ENCODE measurements at places on chromosomes 4 and X. TPM values are rescaled to one million over a fixed set of nuclear protein-coding genes. Genes with fewer than 3 reads are reported as not detected.

The DCAF8L2 gene
- not detected for total RNA-seq

The DRD5 gene
- not detected for total RNA-seq

The AR gene
- total RNA-seq = 4.7 TPM

The RASGEF1B gene
- 5.8 TPM for total RNA-seq

The FAM184B gene
- total RNA-seq = under 0.01 TPM

The GNRHR gene
- not detected for total RNA-seq

The GRIA2 gene
- under 0.01 TPM for total RNA-seq

DNA sequence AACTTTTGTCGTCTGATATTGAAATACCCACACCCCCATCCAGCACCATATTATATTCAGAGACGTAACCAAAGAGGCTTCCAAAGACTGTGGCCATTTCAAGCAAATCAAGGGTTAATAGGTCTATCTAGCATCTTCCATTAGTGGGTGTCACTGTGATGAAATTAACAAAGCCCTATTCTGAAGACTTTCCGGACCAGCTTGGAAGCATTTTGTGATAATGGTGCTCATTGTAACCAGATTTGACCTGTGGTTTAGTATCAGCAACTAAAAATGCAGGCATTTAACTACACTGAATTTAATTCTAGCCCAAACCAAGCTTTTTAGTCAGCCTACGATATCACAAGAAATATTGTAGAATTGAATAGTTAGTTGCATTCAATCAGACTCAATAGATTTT, 309.7 kb upstream of the TENM3 start:
- no peak overlapping the region for H3K4me3 ChIP-seq
- no peak overlapping the region for H3K27ac ChIP-seq
- no peak for DNase-seq
- H3K27me3 ChIP-seq = no peaks in the 10 kb centered on the region
- no peaks in the 10 kb centered on the region for H3K4me1 ChIP-seq

GRCh38 chrX:101550362-101550750, at the start of gene ARMCX1:
ARMCX1 (plus strand) TSS chrX:101550547; CDS start chrX:101552931, 2,384 bp downstream.
- peak within 1 kb of the TSS; percentile 77 for H3K4me3 ChIP-seq
- H3K4me1 ChIP-seq = no peaks in the 10 kb centered on the region
- H3K36me3 ChIP-seq = peaks cover 10% of the 10 kb centered on the region
- H3K27ac ChIP-seq = peak within 1 kb of the TSS; percentile 94
- peak; percentile 87 for DNase-seq
- H3K27me3 ChIP-seq = no peaks in the 10 kb centered on the region

DNA sequence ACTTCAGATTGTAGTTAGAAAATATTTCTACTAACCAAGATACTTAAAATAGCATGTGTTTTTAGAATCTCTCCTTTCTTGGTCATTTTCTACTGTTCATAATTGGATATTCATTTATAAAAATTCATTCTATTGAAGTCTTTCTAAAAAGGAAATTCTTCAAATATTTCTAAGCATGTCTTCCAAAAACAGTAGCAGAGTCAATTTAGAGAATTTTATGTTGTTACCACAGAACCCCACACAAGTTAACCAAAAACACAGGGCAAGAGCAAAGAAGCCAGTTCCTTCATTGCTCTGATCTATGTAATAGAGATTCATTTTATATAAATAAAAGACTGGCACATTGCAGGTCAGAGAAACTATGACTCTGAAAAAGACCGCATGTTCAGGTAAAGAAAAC, 345.1 kb upstream of the PITX2 start:
- peaks cover 8% of the 10 kb centered on the region for H3K27me3 ChIP-seq
- no peak overlapping the region for H3K4me3 ChIP-seq
- no peak overlapping the region for H3K27ac ChIP-seq
- no peaks in the 10 kb centered on the region for H3K4me1 ChIP-seq
- no peaks in the 10 kb centered on the region for H3K36me3 ChIP-seq

DNA sequence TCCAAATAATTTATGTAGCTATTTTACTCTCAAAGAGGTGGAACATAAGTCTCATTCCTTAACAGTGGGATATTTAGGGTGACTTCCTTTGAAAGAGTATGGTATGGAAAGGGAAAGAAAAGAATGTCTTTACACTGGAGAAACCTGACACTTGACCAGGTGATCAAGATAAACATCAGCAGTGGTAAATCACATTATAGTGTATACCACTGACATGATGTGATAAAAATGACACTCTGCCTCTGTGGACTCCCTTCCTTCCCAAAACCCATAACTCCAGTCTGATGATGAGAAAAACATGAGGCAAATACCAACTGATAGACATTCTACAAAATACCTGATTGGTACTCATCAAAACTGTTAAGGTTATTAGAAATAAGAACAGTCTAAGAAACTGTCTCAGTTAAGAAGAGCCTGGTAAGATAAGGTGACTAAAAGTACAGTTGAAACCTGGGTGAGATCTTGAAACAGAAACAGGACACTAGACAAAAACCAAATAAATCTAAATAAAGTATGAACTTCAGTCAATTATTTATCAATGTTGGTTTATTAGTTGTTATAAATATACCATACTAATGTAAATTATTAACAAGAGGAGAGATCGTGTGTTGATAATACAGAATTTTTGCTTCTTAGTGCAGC, 144.2 kb upstream of the PCDH18 start:
- DNase-seq = no peak
- H3K36me3 ChIP-seq = no peaks in the 10 kb centered on the region
- peaks cover 28% of the 10 kb centered on the region for H3K4me1 ChIP-seq
- no peaks in the 10 kb centered on the region for H3K27me3 ChIP-seq
- H3K27ac ChIP-seq = no peak overlapping the region

DNA sequence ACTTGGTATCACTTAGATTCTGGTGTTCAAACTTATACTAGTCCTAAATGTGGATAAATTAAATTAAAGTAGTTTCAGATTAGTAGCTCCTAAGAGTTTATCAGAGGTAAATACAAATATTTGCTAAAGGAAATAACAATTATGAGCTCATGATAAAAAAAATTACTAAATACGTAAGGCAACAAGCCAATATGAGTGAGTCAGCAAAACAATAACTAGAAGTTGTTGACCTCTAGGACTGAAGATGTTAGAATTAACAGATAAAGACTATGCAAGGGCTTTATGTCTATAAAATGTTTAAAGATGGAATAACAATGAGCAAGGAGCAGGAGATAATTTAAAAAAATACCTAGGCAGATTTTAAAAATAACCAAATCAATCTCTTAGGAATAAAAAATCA, 195.8 kb downstream of the CLCN4 start:
- H3K4me3 ChIP-seq = no peak overlapping the region
- DNase-seq = no peak
- H3K27me3 ChIP-seq = no peaks in the 10 kb centered on the region
- no peak overlapping the region for H3K27ac ChIP-seq
- H3K36me3 ChIP-seq = no peaks in the 10 kb centered on the region

GRCh38 chrX:76802708-76803107, 375.2 kb downstream of the MAGEE1 start:
- DNase-seq = no peak
- H3K4me1 ChIP-seq = no peaks in the 10 kb centered on the region
- no peaks in the 10 kb centered on the region for H3K27me3 ChIP-seq

- H3K4me3 ChIP-seq = no peak overlapping the region
- DNase-seq = peak; percentile 68
- H3K27ac ChIP-seq = peak overlapping the region; percentile 70
- H3K4me1 ChIP-seq = peaks cover 29% of the 10 kb centered on the region
Observed at GRCh38 chr4:7790999-7791398, 148.7 kb downstream of the AFAP1 start.

- no peak overlapping the region for H3K27ac ChIP-seq
- H3K4me1 ChIP-seq = peaks cover 8% of the 10 kb centered on the region
- no peaks in the 10 kb centered on the region for H3K27me3 ChIP-seq
Observed at GRCh38 chr4:89657931-89658700, 178.8 kb downstream of the SNCA start.

- no peaks in the 10 kb centered on the region for H3K27me3 ChIP-seq
- no peaks in the 10 kb centered on the region for H3K36me3 ChIP-seq
- DNase-seq = no peak
- H3K4me3 ChIP-seq = no peak overlapping the region
- H3K4me1 ChIP-seq = no peaks in the 10 kb centered on the region
Observed at GRCh38 chr4:53520116-53520515, 71.2 kb downstream of the LNX1 start.

- H3K27ac ChIP-seq = peak overlapping the region; percentile 63
- no peaks in the 10 kb centered on the region for H3K27me3 ChIP-seq
- H3K4me1 ChIP-seq = peaks cover 23% of the 10 kb centered on the region
- no peak for DNase-seq
- H3K36me3 ChIP-seq = no peaks in the 10 kb centered on the region
Observed at GRCh38 chr4:986428-986878, 391 bp upstream of the IDUA start.

DNA sequence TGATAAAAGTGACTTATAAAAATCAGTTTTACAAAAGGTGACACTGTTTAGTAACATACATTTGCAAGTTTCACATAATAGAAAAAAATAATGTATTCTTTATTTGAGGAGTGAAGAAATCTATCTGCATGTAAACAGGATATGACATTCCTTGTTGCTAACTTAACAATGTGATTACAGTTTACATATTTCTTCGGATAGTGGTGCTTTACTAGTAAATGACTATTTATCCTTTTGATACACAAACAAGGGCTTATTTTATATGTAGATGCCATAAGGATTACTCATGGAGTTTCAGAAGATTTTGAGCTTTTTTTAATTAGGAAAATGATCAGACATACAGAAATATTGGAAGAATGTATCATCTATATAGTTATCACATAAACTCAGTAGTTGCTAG, 126.5 kb downstream of the SLIT2 start:
- H3K4me3 ChIP-seq = no peak overlapping the region
- H3K36me3 ChIP-seq = no peaks in the 10 kb centered on the region
- no peak for DNase-seq
- no peak overlapping the region for H3K27ac ChIP-seq
- H3K27me3 ChIP-seq = no peaks in the 10 kb centered on the region

DNA sequence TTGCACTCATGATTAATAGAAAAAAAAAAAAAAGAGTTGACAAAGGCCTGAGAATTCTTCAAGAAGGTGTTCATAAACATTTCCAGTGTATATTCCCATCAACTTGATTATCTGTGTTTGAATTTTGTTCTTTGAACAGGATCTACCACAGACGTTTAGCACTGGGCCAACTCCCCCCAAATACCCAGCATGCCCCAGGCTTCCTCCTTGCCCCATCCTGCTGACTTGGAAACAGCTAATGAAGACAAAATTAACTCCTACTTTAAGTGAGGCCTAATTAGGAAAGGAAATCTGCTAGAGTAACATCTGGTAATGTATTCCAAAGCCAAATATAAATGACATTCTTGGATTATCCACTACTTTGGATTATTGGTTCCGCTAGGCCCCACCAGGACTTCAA, 52.5 kb downstream of the PPARGC1A start:
- H3K4me3 ChIP-seq = no peak overlapping the region
- no peaks in the 10 kb centered on the region for H3K4me1 ChIP-seq
- H3K36me3 ChIP-seq = no peaks in the 10 kb centered on the region
- H3K27me3 ChIP-seq = no peaks in the 10 kb centered on the region
- no peak for DNase-seq

DNA sequence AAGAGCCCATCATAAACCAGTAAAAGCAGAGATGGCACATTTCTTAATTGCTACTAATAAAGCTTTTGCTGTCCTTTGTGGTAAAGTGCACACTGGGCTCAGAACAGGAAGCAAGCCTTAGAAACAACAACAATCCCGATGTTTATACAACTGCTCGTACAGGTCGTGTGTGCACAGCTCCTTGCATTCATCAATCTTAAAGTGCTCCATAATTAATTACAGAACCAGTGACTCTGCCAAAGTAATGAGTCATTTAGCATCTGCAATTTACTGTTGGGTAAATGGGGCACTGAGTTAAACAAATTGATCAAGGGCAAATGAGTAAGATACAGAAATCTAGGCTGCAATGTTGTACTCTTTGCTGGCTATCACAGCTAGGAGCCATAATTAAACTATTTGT, 61.3 kb upstream of the TXK start:
- H3K36me3 ChIP-seq = no peaks in the 10 kb centered on the region
- no peak overlapping the region for H3K4me3 ChIP-seq
- H3K27ac ChIP-seq = no peak overlapping the region

DNA sequence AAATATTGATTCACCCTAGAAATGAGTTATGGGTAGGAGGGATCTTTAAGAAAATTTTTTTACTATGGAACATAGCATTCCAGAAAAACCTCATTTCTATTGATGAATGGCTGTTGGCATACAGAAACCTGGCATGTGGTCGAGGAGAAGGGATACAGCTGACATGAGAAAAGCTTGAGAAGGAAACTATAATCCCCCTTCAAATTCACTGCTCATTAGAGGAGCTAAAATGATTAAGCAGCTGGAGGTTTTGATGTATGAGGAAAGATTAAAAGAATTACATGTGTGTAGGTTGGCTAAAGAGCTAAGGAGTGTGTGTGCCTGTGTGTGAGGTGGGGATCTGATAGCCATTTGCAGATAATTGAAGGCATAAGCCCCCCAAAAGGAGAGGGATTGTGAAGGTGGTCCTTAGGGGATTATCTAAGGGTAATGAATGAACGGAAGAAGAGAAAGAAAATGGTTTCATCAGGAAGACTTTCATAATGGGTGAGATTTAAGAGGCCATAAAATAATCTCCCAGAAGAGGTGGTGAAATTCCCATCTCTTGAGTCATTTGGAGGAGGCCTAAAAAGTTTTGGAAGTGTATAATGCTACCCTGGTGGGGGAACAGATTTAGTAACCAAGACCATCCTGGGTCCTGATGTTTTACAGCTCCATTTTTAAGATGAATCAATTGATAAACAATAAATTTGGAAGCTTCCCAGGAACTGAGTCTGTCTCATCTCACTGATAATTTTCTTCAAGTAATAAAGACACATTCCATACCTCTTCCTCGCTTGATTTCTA, 272.0 kb upstream of the HAND2 start:
- H3K4me3 ChIP-seq = no peak overlapping the region
- H3K36me3 ChIP-seq = no peaks in the 10 kb centered on the region
- H3K27me3 ChIP-seq = no peaks in the 10 kb centered on the region
- no peak overlapping the region for H3K27ac ChIP-seq
- peak; percentile 30 for DNase-seq
- H3K4me1 ChIP-seq = no peaks in the 10 kb centered on the region

- DNase-seq = no peak
- no peak overlapping the region for H3K4me3 ChIP-seq
- peaks cover 8% of the 10 kb centered on the region for H3K4me1 ChIP-seq
- no peaks in the 10 kb centered on the region for H3K27me3 ChIP-seq
Observed at GRCh38 chrX:38206542-38206941, 14.1 kb downstream of the SRPX start.

All from osteoblast (primary cell).